Activated T-cell treated with anti-CD3 and anti-CD28 coated beads, Interleukin-2, amount 50 U/mL, for 24 hours (primary cell): ENCODE measurements at places on chromosomes 6 and 20.

- no peak for DNase-seq
Observed at GRCh38 chr20:7744411-7744810, 195.8 kb downstream of the HAO1 start.

DNA sequence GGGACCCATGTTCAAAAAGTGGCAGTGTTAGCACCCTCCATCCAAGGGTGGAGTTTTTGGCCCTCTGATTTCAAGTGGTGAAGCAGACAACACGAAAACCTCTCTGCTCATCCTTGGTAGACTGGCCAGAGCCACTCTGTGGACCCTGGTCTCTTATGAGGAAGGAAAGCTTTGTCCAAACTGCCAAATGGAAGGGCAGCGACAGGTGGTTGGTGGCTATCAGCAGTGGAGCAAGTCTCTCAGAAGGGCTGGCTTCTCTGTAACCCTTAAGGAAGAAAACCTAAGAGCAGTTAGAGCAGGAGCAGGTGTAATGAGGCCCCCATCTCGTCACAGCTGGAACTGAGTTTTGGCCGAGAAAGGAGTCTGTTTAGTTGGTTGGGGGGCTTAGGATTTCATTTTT lies 155.8 kb downstream of the SLC16A10 start:
- no peak for DNase-seq

- DNase-seq = no peak
Observed at GRCh38 chr6:83199173-83199862, 6.2 kb downstream of the RWDD2A start.

GRCh38 chr20:24469116-24469893 lies at the start of gene SYNDIG1:
Gene SYNDIG1, plus strand, starts transcription at chr20:24469629. Its CDS starts 73,469 bp downstream, at chr20:24543098.
- DNase-seq = no peak

DNA sequence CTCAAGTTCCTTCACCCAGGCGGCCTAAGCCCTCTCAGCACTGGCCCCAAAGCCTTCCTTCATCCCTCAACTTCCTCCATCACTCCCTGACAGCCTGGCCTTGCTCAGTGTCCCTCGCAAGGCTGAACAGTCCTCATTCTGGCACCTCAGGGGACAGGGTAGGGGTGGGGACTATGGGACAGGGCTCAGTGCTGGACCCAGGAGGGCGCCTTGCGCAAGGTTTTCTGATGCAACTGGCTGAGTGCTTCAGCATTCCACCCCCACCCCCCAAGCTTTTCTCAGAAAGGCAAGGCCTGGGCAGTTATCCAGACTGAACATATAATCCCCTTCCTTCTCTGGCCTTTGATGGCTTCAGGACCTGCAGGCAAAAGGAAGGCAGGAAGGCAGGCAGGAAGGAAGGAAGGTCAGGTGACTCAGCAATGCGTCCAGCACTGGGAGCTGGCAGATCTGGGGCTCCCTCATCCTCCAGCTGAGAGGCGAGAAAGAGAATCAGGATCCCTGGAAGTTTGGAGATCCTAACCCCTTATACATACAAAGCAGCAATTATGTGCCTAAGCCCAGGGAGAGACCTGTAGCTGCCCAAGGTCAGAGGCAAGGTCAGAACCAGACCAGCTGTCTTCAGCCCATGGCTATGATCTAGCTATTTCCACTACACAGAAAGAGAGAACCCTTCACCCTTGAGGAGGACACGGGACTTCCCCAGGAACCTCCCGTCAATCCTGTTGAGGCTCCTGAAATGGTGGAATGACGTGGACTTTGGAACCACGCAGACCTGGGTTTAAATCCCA lies 8.6 kb upstream of the TRIB3 start:
- no peak for DNase-seq

DNA sequence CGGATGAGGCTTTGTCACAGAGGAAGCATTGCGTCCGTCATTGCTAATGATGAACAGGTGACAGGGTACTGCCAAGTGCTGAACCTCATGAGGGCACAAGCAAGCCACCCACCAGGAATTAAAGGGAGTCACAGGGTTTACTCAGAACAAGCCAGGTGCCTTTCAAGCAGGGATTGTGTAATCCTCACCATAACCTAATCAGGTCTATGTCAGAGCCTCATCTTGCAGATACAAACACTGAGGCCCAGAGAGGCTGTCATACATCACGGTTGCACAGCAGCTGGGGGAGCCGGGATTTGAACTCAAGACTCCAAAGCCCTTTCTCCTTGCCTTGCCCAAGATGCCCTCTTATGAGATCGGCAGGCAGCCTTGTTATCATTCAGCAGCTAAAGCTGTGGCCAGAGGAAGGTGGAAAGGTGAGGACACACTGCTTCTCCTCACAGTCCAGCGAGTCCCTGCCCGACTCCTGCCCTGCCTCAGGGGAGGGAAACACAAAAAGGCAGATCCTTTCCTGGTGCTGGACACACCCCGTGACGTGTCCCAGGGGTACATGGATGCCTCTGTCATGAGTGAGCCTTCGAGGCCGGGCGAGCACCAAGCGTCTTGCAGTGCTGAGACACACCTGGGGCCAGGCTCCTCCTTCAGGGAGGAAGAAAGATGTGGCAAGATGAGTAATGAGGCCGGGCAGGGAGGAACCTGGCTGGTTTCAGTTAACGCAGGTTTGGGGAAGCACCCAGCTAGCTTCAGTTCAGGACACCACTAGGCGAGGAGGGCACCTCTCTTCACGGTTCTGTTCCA lies 214.9 kb downstream of the LY86 start:
- no peak for DNase-seq

DNA sequence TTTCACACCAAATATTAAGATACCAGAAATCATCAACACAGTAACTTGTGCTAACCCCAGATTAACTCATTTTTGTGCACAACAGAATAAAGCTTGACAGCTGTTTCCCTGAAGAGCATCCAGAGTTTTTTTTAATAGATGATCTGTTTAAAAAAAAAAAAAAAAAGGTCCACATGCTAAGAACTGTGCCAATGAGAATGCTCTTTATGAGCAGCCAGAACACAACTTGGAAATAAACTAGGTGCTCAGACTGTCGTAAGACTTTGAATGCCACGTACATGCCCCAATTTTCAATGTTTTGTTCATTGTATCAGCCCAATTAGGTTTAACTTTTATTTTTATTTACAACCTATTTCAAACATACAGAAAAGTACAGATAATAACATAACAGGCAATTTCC lies 47.3 kb downstream of the STAU1 start:
- DNase-seq = no peak

- DNase-seq = no peak
Observed at GRCh38 chr6:8982668-8983067, 547.3 kb upstream of the SLC35B3 start.

DNA sequence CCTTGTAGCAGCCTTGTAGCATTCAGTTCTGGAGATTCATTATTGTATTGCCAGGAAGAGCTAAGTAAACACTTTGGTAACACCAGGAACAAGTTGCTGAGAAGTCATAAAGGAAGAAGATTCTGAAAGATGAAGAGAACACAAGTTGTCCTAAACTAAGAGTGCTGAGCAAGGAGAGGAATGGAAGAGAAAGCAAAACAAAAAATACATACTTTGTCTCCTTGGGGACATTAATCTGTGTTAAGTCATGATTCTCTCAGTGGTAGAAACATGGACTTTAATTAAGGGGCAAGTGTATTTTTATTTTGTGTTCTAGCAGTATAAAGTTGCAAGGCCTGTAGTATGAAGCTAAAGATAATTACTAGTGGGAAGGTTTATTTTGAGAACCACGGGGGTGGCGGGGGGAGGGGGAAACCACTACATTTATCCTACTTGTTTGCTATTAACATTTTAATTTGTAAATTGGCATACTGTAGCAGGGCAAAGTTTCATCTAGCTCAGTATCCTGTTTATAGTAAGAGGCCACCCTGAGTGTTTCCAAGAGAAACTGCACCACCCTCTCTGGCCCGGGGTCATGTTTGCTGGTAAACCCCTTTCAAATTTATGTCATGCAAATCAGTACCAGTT lies 463.0 kb downstream of the CDKAL1 start:
- DNase-seq = no peak

- DNase-seq = no peak
Observed at GRCh38 chr20:60135276-60135675, 177.1 kb downstream of the CDH26 start.

DNA sequence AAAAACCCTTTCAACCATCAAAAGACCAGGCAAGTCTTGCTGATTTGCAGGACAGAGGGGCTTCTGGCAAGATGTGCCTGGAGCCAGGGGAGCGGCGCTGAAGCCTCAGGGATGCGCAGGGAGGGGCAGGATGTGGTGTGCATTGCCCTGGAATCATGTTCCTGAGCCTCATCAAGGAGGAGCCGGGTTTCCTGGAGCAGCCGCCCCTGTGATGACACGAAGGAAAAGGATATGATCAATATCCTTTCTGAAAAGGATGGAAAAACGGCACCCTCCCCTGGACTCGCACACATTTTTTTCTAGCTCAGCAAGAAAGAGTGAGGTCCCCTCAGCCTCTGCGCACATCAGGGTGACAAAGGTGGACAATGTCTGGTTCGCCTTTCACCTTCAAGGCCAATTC lies 173.1 kb upstream of the SSTR4 start:
- no peak for DNase-seq

DNA sequence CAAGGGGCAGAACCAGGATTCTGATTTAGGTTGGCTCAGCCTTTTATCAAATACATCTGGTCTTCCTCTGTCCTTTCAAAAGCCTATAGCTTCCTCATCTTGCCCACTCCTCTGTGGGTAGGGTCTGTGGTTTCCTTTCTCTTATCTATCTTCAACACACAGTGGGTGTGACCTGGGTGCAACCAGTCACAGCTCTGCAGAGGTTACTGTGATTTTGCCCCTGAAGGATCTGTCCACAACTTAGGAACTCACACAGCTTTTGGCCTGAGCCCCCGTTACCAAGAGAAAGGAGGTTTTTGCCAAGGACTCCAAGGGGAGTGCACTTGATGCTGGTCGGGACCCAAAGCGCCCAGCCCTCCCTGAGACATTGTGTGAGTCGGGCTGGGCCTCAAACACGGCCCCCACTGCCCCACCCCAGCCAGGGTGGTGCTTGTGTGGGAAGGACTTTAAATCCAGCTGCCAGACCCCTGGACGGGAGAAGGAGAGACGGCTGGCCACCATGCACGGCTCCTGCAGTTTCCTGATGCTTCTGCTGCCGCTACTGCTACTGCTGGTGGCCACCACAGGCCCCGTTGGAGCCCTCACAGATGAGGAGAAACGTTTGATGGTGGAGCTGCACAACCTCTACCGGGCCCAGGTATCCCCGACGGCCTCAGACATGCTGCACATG lies at the start of gene PI16:
Gene PI16 (plus strand): TSS at position 477 of the 670 bp plus-strand sequence. CDS start 23 bp downstream, at position 500.
- DNase-seq = no peak

GRCh38 chr6:168123165-168123911 lies 44.3 kb upstream of the FRMD1 start:
- DNase-seq = no peak

DNA sequence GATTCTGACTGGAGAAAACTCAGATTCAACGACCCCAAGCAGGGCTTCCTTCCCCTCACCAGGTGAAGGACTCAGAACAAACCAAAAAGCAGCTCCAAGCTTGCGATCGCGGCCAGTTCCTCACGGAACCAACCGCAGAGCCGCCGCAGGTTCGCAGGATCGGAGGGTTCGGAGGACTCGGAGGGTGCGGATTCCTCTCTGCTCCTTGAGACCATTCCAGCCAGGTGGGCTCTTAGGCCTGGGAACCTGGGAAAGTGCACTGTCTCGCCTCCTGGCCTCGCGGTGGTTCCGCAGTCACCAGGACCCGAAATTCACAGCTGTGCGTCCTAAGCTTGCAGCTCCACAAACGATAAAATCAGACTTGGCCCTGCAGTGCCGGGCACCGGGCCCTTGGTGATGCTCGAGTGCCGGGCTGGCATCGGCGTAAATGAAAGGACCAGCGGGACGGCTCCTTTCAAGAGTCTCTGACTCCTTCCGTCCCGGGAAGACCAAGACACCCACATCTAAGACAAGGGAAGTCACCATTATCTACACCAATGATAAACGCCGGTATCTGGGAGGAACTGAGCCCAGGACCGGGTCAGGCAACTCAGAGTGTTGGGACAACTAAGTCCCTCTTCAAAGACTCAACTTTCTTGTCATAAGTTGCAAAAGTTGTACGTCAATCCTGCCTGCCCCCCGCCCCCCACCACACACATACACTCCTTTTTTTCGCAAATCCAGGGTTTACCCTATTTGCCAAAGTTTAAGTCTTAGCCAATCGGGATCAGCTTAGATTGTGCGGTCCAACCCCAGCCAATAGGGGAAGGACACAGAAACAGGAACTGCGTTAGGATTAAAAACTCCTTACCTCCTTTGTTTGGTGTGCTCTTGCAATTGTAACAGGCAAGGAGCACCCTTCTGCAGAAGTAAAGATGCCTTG lies 69.8 kb upstream of the PRSS16 start:
- peak; percentile 83 for DNase-seq

GRCh38 chr20:25058847-25059810 lies 1.2 kb upstream of the ACSS1 start:
- peak; percentile 32 for DNase-seq

- DNase-seq = no peak
Observed at GRCh38 chr6:6148192-6148815, 141.6 kb upstream of the NRN1 start.

GRCh38 chr6:30727920-30728553 lies 7.9 kb downstream of the TUBB start:
- no peak for DNase-seq

DNA sequence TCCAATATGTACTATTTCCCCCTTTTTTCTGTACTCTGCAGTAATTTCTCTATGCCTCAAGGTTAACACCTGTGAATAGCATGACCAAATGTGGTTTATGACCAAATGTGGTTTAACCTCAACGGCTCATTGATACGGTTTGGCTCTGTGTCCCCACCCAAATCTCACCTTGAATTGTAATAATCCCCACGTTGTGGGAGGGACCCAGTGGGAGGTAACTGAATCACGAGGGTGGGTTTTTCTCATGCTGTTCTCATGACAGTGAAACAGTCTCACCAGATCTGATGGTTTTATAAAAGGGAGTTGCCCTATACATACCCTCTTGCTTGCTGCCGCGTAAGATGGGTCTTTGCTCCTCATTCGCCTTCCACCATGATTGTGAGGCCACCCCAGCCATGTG lies 18.7 kb downstream of the DEK start:
- DNase-seq = peak; percentile 56
